Caudate nucleus (tissue), 63 donors: ENCODE measurements at places on chromosomes 4 and X.

DNA sequence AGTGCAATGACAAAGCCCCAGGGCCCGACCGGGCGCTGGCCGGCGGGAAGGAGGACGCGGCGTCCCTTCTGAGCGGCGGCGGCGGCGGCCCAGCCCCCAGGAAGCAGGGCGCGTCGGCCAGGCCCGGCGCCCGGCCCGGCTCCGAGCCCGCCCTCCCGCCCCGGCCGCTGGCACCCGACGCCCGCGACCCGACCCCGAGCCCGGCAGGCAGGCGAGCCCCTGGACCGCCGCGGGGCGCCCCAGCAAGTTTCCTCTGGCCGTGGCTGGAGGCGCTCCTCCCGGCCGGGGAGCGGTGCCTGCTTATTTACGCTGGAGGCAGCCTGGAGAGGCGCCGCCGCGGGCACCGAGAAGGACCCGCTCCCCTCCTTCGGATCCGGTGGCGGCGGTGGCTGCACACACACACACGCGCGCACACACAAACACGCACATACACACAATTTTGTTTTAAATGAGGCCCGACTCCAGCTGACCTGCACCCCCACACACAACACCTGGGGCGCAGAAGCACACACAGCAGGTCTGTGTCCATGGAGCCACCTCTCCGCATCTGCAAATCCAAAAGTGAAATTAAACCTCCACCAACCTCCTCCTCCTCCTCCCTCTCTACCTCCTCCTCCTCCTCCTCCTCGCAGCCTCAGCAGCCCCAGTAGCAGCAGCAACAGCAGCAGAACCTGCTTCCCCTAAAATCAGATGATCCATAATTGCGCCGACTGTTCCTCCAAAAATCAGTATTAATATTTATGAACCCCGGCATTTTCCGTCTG, 669 bp downstream of the IRF2 start:
- peak; percentile 58 for DNase-seq

- no peak for DNase-seq
These were observed 112.0 kb downstream of the IRF2 start for GRCh38 chr4:184362396-184362795.

- no peak for DNase-seq
These were observed 90.2 kb upstream of the UNC5C start for GRCh38 chr4:95638920-95639501.

GRCh38 chrX:75786290-75786689, 1.2 kb upstream of the MAGEE2 start:
- DNase-seq: no peak

- DNase-seq: no peak
These were observed 171.1 kb upstream of the ANKRD50 start for GRCh38 chr4:124883632-124884031.

DNA sequence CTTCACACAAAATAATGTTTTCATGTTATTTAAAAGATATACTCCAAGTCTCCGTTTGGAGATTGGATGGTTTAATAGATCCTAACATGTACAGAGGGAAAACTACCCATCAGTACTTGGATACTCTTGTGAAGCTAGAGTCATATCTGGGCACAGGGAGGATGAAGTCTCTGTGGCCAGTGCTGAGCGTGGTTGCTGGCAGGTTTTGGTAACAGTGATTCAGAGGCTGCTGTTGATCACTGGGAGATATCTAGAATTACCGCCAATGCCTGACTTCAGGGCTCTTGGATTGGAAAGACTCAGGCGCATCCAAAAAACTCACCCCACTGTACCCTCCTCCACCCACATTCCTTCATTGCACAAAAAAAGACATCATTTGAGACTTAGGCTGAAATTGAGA, 107.2 kb upstream of the PGRMC2 start:
- no peak for DNase-seq

DNA sequence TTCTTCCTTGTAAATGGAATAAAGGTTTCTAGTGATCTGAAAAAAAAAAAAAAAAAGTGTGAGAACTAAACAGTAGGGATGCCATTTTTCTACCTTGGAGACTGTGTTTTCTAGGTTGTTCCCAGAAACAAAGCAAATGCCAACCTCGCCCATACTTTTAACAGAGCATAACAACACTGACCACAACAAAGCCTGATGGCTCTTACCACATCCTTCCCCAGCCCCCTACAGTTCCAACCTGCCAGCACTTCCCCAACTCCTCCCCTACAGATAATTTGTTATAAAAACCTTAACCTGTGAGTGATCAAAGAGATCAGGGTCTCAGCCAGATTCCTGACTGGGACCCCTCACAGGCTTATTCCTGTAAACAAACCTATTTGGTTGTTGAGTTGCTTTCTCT, 940.0 kb downstream of the SH3BGRL start:
- DNase-seq: no peak

- peak; percentile 66 for DNase-seq
These were observed 5.4 kb downstream of the SCARB2 start for GRCh38 chr4:76208005-76208765.

- DNase-seq: no peak
These were observed 92.7 kb downstream of the USP46 start for GRCh38 chr4:52566136-52567031.

GRCh38 chrX:105870445-105870844, 48.1 kb downstream of the NRK start:
- DNase-seq: no peak

- DNase-seq: no peak
These were observed 55.1 kb upstream of the NAP1L5 start for GRCh38 chr4:88752754-88753153.

GRCh38 chr4:1646690-1647089, 37.4 kb downstream of the FAM53A start:
- no peak for DNase-seq
